ENCODE measurements at places on chromosomes 2 and 18.

DNA sequence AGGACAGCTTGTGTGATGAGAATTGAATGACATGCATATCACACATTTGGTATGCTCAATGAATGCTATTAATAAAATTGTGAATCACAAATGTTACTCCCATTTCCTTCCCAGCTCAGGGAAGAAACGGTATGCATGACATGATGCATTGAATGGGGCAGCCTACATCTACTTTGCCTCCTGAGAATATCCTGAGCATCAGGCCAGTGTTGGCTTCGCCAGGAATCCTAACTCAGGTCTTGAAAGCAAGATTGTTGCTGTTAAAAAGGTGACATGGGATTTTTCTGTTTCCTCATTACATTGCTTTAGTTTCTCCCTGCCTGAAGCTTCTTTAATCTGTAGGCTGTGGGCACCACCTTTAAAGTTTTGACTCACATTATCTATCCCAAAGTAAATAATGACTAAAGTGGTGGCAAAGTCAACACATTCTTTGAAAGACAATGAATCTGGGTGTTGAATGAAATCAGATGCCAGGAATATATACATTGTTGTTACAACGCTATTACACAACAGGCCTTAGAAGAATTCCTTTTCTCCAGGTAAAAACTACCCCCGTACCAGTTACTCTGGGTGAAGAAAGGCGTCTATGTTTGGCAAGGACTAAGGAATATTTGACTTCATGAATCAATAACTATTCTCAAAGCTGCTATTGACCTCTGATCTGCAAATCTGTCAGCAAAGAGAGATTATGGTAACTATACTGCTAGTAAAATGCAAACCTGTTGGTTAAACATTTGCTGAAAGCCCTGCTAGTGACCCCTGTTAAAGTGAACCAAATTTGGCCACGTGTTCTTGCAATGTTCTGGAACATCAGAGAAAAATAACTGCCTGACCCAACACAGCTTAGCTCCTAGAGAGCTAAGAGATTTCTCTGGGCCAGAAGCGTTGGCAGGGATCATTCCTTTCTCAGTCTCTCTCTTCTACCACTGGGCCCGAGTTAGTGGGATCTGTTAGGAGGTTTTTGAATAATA is 30.5 kb upstream of the NEDD4L start:
- no peak for DNase-seq

DNA sequence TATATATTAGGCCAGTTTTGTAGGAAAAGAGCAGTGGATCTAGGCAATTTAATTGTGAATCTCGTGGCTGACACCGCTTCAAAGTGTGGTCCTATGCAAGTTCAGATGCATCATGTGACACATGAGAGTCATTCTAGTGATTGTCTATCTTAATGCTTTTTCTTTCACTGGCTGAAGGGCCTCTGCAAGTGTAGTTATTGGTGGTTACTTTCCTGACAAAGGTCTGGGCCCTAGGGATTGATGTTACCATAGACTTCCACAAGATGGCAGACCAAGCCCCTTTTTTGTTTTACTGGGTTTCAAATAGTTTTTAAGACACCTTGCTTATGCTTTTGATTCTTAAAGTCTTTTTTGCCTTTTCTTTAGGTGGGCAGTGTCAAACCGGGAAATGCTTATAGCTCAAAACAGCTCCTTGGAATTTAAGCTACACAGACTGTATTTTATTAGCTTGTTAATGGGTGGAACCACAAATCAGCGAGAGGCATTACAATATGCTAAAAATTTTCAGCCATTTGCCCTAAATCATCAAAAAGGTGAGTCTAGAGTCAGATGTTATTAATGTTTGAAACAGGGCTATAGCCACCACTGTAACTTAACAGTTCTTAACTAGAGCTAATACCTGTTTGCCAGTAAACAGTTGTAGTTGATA is 25.9 kb downstream of the CD8A start:
- no peak for DNase-seq

DNA sequence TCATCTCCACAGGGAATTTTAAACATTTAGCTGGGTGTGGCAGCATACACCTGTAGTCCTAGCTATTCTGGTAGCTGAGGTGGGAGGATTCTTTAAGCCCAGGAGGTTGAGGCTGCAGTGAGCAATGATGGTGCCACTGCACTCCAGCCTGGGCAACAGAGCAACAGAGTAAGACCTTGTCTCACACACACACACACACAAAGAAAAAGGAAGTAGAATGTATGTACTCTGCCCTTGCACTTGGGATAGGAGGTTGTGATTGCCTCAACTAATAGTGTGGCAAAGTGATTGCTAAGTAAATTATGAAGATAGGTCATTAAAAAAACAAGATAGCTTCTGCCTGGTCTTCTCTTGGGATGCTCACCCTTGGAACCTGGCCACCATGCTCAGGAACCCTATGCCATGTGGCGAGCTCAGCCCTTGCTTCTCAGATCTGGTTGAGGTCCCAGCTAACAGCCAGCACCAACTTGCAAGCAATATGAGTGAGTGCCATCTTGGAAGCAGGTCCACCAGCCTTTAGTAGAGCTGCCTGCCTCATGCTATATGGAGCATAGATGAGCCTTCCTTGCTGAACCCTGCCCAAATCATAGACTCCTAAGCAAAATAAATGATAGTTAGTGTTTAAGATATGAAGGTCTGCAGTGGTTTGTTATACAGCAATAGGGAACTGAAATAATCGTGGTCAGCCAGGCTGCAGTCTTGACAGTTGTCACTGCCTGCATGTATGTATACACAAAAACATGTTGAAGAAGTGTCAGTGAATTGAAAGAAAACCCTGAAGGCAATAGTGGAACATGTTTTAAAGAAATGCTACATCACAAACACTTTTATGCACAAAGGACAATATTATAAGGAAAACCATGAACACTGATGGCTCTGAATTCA is 30.1 kb upstream of the PNO1 start:
- DNase-seq = no peak

GRCh38 chr2:46979571-46979979 is 64.0 kb upstream of the MCFD2 start:
- no peak for DNase-seq

GRCh38 chr18:47150824-47151366 is 595 bp upstream of the HDHD2 start:
- no peak for DNase-seq

- DNase-seq = no peak
Observed at GRCh38 chr18:11955239-11956029, 25.9 kb upstream of the IMPA2 start.

DNA sequence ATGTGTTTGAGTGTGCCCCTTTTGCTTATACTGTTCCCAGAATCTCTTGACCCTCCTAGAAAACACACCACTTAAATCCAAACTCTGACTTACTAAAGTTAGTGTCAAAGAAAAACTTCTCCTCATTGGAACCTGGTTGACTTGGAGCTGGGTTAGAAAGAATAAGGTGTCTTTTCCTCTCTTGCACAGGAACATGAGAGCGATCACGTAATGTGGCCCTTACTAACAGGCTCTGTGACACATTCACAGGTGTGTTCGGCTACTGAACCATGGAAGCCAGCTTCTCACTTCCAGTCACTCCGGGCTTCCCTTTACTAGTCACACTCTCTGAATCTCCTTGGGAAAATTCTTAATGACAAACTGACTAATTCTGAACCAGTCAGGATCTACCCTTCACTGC is 5.4 kb upstream of the POU3F3 start:
- no peak for DNase-seq

- DNase-seq = no peak
Observed at GRCh38 chr2:60094450-60094929, 459.0 kb downstream of the BCL11A start.

- DNase-seq = no peak
Observed at GRCh38 chr2:229586012-229586411, 128.3 kb downstream of the DNER start.

DNA sequence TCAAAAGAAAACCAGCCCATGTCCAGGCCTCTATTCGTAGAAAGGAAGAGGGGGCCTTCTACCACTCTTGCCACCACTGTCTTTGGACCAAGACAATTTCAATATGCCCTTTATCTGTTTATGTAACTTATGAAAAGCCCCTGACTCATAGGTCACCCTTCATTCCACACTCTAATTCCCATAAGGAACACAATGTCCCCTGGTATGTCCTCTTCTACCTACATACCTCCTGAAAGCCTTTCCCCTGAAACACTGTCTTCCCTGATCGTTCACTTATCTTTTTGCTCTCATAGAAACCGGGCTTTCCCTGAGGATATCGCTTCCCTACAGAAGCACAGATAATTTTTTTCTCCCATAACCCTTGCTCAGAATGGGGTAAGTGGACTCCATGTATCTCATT is 13.3 kb downstream of the EIF2AK3 start:
- no peak for DNase-seq

DNA sequence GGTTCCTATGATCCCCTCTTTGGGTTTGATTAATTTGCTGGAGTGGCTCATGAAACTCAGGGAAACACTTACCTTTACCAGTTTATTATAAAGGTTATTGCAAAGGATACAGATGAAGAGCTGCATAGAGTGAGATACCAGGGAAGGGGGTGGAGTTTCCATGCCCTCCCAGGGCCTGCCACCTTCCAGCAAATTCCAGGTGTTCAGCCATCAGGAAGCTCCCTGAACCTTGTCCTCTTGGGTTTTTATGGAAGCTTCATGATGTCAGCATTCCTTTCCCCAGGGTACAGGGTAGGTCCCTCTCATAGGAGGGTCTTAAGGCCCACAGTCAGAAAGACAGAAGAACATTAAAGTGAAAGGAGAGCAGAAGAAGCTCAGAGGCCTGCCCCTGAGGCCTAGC is 123.9 kb upstream of the DCC start:
- no peak for DNase-seq

DNA sequence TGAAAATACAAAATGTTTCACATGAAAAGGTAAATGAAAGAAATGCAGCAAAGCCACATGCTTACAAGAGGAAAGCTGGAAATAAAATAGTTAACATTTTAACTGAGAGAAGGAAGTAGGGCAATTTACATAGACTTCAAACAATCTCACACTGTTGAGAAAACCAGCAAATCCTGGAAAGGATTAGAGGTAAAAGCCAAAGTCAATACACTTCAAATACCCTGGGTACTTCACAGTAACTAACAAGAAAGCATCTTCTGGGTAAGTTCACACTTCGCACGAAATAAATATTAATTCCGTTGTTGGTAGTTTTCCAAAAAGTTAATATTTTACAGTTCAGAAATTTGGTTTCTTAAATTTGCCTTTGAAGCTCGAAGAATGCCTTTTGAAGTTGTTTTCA is 3.5 kb upstream of the ERICH2 start:
- DNase-seq = no peak

DNA sequence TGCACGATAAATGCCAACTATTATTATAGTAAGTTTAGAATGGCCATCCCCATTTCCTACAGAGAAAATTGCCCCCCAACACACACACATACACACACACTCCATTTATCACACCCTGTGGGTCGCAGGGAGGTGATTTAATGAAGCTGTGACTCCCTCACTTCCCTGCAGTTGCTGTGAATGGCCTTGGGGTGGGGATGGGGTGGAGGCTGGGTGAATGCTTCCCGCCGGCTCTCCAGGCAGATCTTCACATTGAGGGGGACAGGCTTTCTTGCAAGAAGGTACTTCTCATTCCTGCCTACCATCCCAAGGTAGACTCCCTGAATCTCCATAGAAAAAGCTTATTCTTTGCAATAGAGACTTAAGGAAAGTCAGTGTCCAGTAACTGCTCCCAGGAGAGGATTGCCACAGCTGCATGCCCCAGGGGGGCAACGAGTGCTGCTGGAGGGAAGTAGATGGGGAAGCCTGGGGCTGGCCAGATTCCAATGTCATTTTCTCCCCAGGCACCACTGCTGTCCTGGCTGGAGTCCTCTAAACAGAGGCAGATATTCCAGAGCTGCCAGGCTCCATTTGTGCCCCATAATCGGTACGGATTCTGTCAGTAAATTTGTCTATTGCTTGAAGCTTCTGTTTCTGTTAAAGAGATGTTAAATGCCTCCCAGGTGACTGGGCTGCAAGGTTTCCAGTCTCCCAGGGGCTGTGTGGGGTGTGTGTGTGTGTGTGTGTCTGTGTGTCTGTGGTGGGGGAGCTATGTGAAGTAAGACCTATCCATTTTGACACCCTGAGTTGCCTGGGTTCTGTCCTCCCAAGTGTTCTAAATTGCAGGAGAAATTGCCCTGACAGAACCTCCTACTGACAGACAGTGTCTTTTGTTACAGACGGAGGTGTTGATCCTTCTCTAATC is 265.5 kb downstream of the SRBD1 start:
- no peak for DNase-seq

GRCh38 chr2:189267491-189267890 is 87.9 kb upstream of the COL5A2 start:
- DNase-seq = no peak

GRCh38 chr2:239717706-239718105 is 307.4 kb downstream of the NDUFA10 start:
- no peak for DNase-seq

GRCh38 chr2:43482961-43483360 is 112.9 kb downstream of the THADA start:
- DNase-seq = no peak

GRCh38 chr2:10204326-10205161 is 82.0 kb downstream of the RRM2 start:
- DNase-seq = no peak

DNA sequence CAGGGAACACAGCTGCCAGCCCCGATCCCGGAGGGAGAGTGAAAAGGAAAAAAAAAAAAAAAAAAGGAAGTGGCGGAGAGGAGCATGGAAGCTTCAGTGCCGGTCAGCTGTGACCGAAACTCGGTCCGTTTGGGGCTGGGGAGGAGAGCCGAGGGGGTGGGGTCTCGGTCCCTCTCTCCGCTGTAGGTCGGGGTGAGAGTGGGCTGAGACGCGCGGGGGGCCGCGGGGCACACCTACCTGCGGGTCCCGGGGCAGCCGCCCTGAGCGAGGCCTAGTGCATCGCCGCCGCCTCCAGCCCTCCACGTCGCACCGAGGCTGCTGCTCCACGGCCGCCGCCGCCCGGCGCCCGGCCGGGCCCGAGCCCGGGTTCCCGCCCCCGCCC is 536 bp downstream of the VPS54 start:
- DNase-seq = peak; percentile 28

GRCh38 chr2:152050915-152051314 is 47.9 kb downstream of the CACNB4 start:
- DNase-seq = no peak

- no peak for DNase-seq
Observed at GRCh38 chr2:107195631-107196030, 309.7 kb upstream of the ST6GAL2 start.

- DNase-seq = no peak
Observed at GRCh38 chr2:185658750-185659149, 79.9 kb upstream of the FSIP2 start.

- no peak for DNase-seq
Observed at GRCh38 chr2:146817613-146818012, 1027.2 kb upstream of the ACVR2A start.

GRCh38 chr2:23135481-23136100 is 249.4 kb upstream of the KLHL29 start:
- DNase-seq = no peak
